DND-41 (cell line): ENCODE measurements at places on chromosomes 12 and 14.

- H3K27me3 ChIP-seq, result no peaks in the 10 kb centered on the region
- DNase-seq, result no peak
- no peaks in the 10 kb centered on the region for H3K36me3 ChIP-seq
These were observed 80.8 kb downstream of the LLPH start for GRCh38 chr12:66049538-66050282.

DNA sequence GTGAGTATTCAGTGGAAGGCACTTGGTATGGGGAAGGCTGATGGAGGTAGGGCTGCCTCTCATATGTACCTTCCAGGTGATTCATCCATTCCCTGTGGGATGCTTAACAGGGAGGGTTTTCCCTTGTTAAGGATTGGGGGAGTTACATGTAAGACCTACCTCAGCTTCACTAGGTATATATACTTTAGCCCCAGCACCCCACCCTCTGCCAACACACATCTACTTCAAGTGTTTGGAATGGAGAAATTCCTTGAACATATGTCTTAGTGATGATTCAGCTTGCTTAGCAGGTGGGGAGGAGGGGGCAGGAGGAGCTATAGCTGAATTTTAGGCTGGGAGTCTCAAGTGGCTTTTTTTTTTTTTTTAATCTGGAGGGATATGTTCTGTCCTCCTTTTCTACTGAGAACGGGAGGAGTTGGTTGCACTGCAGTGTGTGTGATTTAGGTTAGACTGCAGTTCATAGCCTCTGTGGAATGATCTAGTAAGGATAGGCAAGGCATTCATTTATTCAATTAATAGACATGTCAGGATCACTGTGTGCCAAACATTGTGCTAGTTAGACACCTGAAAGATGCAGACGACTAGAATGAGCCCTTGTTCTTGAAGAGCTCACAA, 1.7 kb downstream of the PIP4K2C start:
- DNase-seq, result no peak
- H3K27ac ChIP-seq, result no peak overlapping the region
- H3K4me3 ChIP-seq, result no peak overlapping the region
- peaks cover 33% of the 10 kb centered on the region; the same call in 1 of the 2 replicates for H3K36me3 ChIP-seq
- H3K27me3 ChIP-seq, result no peaks in the 10 kb centered on the region

DNA sequence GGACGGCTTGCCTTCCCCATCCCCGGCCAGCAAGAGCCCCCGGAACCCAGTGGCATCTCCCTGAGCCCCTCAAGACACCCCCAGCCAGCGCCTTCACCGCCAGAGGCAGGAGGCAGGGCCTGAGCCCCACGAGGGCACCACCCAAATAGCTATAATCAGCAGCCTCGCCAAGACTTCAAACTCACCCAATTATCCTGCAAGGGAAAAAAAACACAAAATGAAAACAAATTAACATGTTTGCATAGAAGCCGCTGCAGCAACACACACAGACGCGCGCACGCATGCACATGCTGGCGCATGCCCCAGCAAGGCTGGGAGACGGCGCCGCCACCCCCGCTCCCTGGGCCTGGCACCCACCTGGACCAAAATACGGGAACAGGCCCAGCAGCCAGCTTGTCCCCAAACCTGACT, 15.8 kb downstream of the FAM222A start:
- H3K4me1 ChIP-seq, result no peaks in the 10 kb centered on the region
- no peaks in the 10 kb centered on the region for H3K27me3 ChIP-seq
- no peaks in the 10 kb centered on the region for H3K36me3 ChIP-seq
- no peak for DNase-seq

- DNase-seq, result no peak
- H3K4me3 ChIP-seq, result no peak overlapping the region
- H3K36me3 ChIP-seq, result peaks cover 98% of the 10 kb centered on the region
- no peaks in the 10 kb centered on the region for H3K4me1 ChIP-seq
- H3K27me3 ChIP-seq, result no peaks in the 10 kb centered on the region
- H3K27ac ChIP-seq, result no peak overlapping the region
These were observed 91.0 kb downstream of the ELK3 start for GRCh38 chr12:96285158-96285557.

- DNase-seq, result no peak
- H3K4me1 ChIP-seq, result no peaks in the 10 kb centered on the region
- H3K27me3 ChIP-seq, result no peaks in the 10 kb centered on the region
- no peaks in the 10 kb centered on the region for H3K36me3 ChIP-seq
These were observed 50.5 kb downstream of the IFNG start for GRCh38 chr12:68109001-68109400.

GRCh38 chr14:104331871-104332605, 193.7 kb downstream of the KIF26A start:
- no peak overlapping the region for H3K4me3 ChIP-seq
- no peak overlapping the region for H3K27ac ChIP-seq
- peaks cover 4% of the 10 kb centered on the region for H3K27me3 ChIP-seq
- no peaks in the 10 kb centered on the region for H3K36me3 ChIP-seq
- no peaks in the 10 kb centered on the region for H3K4me1 ChIP-seq
